ENCODE measurements at places on chromosomes 3 and 15. TPM values are rescaled to one million over a fixed set of nuclear protein-coding genes. Genes with fewer than 3 reads are reported as not detected.

The PP2D1 gene
- not detected for total RNA-seq

The NAALADL2 gene
- 1.5 TPM for total RNA-seq

DNA sequence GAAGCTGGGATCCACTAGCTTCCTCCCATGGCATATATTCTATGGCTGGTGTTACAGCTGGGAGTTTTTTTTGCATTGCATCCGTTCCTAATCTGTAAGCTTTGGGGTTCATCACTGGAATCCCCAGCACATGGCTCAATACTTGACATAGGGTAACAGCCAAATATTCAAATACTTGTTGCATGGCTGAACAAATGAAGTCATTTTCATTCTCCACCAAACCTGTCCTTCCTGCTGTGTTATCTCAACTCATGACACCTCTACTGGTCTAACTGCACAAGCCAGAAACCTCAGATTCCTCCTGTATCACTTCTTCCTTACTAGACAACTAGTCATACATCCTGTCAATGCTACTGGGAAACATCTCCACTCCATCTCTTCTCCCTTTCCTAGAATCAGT, 43.4 kb downstream of the ST3GAL6 start:
- no peak for DNase-seq

DNA sequence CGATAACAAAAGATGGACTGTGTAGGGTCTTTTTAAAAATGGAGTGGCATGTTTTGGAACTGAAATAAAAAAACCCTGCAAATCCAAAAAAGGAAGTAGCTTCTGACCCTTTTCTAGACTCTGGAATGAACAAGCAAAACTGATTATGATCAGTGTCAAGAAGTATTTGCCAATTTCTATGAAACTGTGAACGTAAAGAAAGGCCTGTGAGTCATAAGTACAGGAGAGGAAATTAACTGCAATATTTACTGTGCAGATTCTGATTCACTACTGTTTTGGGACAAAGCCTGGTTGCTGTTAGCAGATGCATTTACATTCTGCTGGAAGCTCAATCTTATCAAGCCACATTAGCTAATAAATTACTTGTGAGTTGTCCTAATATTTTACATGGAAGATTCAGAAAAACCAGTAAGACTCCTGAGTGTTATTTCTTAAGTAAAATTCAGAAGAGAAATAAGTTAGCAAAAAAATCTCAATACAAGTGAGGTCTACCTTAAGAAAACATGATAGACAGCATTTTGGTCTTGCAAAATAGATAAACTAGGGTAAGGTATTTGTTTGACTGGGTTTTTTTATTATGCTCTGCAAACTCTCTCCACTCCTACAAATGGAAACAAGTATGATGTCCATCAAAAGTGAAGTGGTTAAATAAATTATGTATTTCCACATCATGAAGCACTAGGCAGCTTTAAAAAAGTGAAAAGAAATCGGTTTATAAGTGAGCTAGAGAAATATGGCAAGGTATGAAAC, 90.2 kb upstream of the LMOD3 start:
- DNase-seq = peak; percentile 69

DNA sequence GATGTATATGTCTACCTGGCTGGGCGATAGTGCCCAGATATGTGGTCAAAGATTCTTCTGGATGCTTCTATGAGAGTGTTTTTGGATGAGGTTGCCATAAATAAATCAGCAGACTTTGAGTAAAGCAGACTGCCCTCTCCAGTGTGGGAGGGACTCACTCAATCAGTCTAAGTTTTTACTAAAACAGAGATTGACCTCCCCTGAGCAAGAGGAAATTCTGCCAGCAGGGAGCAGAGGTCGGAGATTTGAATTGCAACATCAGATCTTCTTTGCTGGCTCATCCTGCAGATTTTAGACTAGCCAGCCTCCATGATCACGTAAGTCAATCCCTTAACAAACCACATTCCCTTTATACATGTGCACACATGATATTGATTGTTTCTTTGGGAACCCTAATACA, 300.9 kb downstream of the MCTP2 start:
- DNase-seq = no peak

Data from A172 (cell line).